ENCODE measurements at places on chromosomes 4 and X. TPM values are rescaled to one million over a fixed set of nuclear protein-coding genes. Genes with fewer than 3 reads are reported as not detected.

DNA sequence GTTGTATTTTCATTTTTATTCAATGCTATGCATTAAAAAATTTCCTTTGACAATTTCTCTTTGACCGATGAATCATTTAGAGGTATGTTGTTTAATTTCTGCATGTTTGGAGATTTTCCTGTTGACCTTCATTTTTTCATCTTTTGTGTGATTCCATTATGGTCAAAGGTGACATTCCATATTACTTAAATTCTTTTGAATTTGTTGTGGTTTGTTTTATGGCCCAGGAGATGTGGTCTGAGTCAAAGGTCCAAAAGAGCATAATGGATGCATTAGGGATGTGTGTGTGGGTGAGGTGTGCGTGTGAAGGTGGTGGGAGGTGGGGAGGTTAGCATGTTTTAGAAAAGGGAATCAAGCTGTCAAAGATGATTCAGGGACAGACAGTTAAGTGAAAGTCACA is 76.0 kb upstream of the GIMD1 start:
- peak; percentile 47 for DNase-seq

GRCh38 chrX:39755143-39756032 is 342.4 kb downstream of the BCOR start:
- DNase-seq: peak; percentile 93

DNA sequence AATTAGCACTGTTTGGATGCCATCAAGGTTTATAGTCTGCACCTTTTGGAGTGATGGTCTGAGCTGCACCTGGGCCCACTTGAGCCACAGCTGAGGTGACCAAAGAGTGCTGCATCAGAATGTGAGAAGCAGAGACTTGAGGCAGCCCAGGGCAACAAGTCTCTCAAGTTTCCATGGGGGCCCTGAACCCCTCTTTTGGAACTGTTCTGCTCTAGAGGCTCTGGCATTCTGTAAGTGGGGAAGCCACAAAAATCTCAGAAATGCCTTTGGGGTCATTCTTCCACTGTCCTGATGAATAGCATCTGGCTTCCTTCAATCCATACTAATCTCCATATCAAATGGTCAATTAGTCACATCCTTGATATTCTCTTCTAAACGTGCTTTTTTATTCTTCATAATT is 298.4 kb upstream of the MAOA start:
- DNase-seq: no peak

DNA sequence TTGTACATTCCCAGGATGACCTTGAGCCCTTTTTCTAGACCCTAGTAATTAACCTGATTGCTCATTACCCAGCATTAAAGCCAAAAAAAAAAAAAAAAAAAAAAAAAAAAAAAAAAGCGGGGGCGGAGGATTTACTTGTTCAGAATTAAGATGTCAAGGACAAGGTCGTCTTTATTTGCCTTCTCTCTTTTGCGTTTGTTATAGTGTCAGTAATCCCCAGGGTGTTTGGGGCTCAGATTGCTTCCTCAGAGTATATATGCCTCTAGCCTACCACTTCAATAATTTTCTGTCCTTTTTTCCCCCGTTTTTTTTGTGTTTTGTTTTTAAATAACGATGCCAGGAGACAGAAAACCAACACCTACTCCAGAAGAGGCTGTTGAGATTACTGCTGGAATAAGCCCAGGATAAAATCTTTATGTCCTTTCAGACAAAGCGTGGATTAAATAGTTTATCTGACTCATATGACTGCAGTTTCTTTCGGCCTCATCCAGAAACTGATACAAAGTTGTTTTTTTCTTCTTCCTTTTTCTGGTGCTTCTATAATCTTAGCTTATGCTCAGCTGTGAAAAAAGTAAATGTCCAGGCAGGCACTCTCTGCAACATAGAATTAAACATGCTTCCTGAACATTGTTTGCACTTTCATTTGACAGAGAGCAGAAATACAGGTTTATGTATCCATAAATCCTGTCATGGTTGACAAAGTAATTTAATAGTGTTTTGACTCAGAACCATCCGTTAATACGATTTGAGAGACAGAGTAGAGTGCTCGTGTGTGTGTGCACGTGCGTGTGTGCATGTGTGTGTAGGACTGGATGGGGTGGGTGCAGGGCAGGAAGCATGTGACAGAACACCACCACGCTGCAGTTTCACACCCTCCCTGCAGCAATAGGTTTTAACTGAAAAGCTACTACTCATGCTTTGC is 138.6 kb downstream of the AFF1 start:
- DNase-seq: no peak

DNA sequence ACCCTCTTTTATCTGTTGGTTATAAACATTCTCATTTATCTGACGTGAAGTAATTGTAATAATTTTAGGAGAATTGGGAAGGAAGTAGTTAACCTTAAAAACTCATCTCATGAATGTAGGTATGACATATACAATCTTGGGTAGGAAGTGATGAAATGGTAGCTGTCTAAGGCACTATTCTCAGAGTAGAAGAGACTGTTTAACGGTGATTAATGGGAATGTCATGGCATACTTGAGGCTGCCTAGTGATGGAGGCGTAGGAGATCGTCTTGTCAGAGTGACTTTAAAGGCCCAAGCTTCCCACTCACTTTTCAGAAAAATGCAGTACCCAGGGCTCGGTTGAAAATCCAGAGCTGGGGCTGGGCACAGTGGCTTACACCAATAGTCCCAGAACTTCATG is 19.4 kb upstream of the AGA start:
- DNase-seq: peak; percentile 55

- no peak for DNase-seq
These were observed 47.8 kb downstream of the SEPSECS start for GRCh38 chr4:25112366-25112994.

- no peak for DNase-seq
These were observed 1.5 kb upstream of the PUDP start for GRCh38 chrX:7149411-7149810.

- no peak for DNase-seq
These were observed 214.8 kb downstream of the SPATA18 start for GRCh38 chr4:52265781-52266525.

DNA sequence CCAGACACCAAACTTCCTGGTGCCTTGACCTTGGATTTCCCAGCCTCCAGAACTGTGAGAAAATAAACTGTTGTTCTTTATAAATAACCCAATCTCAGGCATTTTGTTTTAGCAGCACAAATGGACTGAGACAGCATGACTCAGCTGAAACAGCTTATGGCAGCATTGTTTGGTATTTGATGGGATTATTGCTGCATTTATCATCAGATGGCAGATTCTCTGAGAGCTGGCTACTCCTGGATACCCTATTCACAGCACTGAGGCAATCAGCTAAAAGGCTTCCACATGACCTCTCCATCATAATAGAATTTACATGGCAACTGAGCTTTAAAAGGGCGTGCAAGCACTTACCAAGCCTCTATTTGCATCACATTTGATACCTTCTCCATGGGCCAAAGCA is 623.1 kb upstream of the CPEB2 start:
- peak; percentile 4 for DNase-seq

GRCh38 chrX:43953218-43953617 is 20.0 kb downstream of the NDP start:
- DNase-seq: peak; percentile 27

GRCh38 chr4:62288808-62289541 is 1088.8 kb downstream of the ADGRL3 start:
- no peak for DNase-seq

DNA sequence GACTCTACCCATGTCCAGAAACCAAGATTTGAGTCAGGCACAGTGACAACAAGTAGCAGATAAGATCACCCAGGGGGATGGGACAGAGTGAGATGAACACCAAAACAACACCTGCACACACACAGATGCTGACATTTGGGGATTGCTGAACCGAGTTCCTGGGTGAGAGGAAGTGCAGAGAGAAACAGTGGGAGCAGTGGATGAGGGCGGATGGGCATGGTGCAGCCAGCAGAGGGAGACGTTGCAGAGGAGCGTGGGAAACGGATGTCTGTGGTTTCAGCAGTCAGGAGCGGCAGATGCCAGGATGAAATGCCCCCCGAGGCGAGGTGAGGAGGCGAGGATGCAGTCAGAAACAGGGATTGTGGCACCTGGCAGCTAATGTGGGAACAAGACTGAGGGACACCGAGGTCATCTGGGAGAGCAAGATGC is 78.6 kb upstream of the STS start:
- peak; percentile 3 for DNase-seq

DNA sequence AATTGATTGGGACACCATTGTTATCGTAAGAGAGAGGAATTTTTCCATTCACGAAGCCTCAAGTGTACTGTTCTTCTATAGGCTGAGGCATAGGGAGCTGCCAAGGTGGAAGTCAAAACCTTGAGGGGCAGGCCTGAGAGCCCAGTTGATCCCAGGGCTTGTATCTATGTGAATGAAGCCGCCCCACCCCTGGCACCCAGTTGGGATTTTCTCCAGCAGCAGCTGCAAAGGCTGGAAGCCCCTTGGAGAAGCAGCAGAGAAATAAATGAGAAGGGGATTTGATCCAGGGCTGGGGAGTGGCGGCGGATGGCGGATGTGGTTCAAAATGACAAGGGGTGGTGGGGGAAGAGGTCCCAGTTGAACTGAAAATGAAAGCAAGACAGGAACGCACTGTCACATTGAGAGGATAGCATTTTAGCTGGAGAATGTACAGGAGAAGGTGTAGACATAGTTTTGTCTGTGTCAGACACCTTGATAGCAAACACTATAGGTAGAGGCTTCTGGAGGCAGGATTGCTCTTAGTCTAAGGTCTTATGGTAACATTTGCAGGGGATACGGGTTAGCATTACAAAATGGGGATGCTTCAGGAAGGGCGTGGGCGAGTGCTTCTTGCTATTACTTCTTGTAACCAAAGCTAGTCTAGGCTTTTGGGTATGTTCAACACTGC is 32.6 kb downstream of the DOCK11 start:
- DNase-seq: no peak

DNA sequence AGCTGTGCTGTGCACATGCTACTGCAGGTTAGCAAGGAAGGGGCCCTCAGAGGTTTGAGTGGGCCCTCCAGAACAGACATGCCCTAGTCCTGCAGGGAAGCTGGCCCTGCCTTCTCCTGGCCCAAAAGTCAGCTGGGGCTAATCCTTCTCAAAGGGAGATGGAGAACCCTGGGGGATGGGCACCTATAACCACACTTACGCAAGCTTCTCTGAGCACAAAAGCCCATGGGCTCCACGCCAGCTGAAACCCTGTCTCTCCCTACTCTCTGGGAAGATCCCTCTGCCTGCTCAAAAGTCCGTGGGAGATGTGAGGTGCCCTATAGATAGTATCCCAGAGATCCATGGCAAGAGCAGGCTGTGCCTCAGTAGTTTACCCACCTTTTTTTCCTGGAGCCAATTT is 58.9 kb upstream of the DKK2 start:
- DNase-seq: no peak

The GYPE gene
- total RNA-seq: 2.5 TPM

The CCKAR gene
- not detected for total RNA-seq

The SETD7 gene
- 82.5 TPM for total RNA-seq

The TFDP3 gene
- not detected for total RNA-seq

The AKAP4 gene
- total RNA-seq: not detected

The PAK3 gene
- not detected for total RNA-seq

The ARSJ gene
- 32.2 TPM for total RNA-seq

The DMP1 gene
- total RNA-seq: not detected

The HDX gene
- 2.3 TPM for total RNA-seq
